ENCODE measurements at places on chromosomes 4 and X.
A peak's percentile ranks its signal among the peaks of the same experiment; 100 is the strongest.

DNA sequence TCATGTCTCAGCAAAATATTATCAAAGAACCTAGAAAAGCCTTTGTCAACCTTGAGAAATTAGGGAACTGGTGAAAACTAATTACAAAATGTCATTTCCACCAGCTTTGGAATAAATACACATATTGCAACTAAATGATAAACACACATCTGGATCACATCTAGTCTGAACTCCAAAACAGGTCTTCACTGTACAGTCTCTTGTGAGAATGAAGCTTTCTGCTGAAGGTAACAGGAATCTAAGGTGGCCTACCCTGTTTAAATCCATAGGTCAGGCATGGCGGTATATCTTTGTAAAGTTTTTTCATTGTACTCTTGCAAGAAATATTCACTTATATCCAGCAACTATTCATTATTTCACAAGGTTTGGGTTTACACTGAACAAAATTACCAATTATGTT lies 1.7 kb downstream of the SH3D19 start:
- no peak for DNase-seq

GRCh38 chr4:95249426-95250021 lies 299.2 kb downstream of the UNC5C start:
- DNase-seq = peak; percentile 65

DNA sequence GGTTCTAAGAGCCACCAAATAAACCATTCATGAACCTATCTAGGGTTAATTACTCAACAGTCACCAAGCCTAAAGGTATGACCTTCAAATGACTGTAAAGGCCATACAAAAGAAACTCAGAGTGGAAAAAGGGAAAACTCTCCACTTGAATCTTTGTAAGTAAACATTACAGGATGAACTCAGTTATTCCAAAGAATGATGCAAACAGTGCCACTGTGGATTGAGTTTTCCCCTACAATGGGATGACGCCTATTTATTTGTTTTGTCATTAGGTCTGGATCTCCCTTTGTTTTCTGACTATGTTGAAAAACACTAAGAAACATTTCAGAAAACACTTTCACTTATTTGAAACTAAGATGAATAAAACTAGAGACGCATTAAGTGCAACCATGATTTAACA lies 12.7 kb downstream of the NUDT6 start:
- no peak for DNase-seq

DNA sequence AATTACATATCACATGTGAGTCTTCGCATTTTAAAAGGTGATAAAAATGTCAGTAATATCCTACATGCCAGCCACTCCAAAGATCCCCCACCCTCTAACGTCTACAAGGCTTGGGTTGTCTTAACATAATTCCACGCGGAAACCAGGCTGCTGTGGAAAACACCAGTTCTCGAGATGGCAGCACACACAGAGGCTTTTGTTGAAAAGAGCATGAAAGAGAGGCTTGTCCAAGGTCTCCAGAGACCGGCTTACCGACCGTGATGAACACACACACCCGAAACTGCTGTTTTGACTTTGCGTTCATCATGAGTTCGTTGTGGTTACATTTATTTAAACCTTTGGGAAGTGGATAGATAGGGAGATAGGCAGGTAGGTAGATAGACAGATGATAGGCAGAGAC lies 87.9 kb downstream of the CRLF2 start:
- no peak for DNase-seq

DNA sequence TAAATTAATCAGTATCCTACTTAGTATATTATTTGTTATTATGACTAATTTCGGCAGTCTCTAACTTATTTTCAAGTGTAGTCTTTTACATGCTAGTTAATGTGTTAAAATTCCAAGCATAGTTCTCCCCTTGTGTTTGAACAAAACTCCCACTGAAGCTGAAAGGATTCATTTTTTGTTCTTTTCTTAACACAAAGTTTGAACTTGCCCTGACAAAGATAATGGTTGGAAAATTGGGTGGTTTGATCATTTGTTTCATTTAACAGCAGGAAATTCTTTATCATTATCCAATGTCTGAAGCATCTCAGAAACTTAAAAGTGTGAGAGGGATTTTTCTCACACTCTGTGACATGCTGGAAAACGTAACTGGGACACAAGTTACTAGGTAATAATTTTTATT lies 36.0 kb downstream of the INTU start:
- no peak for DNase-seq

GRCh38 chrX:47579537-47579936 lies 2.7 kb upstream of the TIMP1 start:
- peak; percentile 77 for DNase-seq

GRCh38 chrX:106912864-106913263 lies 7.3 kb upstream of the CLDN2 start:
- DNase-seq = no peak

GRCh38 chr4:70559211-70559830 lies 32.7 kb upstream of the AMBN start:
- peak; percentile 42 for DNase-seq

GRCh38 chrX:375181-376036 lies 11.3 kb downstream of the PPP2R3B start:
- DNase-seq = no peak

- DNase-seq = no peak
Measured at GRCh38 chr4:142535009-142535408, 311.1 kb downstream of the INPP4B start.

DNA sequence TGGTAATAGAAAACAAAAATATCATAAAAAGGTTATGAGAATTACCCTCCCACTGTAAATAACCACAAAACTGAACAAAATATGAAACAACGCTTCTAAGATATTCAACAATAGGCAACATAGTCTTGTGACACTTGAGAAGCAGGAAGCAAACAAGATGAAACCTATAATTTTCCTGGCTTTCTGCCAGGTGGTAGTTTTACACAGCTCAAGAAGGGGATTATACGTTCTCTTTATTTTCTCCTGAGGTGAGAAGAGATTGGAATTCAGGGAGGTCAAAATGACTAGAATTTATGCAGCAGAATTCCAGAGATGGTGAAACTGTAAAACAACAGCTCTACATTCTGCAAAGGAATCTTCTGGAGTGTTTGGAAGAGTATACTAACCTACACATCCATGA lies 186.0 kb downstream of the HHIP start:
- no peak for DNase-seq

DNA sequence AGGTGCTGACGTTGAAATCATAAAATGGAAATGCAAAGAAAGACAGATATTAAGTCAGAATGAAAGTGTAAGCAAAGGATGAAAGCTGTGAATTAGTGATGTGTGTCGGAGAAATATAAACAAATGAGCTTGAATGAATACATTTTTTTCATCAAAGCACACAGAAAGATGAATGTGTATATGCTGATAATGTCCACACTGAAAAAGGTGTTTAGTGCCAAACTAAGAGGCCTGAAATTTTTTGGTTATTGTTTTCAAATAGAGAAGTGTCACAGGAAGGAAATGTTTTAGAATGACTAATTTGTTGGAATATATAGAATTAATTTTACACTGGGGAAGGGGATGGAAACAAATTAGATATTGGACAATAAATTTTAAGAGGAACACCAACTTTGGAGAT lies 1217.6 kb downstream of the PCDH18 start:
- no peak for DNase-seq

DNA sequence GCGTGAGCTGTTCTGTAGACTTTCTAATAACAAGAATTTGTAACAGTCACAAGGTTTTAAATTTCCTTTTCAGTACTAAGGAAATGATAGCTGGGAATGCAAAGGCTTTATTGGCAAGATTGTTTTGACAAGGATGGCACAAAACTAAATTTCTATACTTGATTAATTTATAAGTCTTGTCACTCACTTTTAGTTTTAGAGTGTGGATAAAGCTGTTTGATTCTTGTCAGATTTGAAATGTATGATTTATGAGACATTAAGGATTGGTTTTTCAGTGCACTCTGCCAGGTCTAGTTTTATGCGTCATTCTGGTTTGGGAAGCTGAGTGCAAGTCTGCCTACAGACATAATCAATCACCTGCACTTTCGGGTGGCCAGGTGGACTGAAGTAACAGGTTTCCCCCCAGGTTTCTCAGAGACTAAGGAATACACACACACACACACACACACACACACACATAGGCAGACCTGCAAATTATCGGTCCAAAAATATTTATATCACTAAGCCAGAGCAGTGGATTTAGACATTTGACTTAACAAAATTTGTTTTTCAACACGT lies 9.3 kb downstream of the FHL1 start:
- DNase-seq = no peak

- DNase-seq = no peak
Measured at GRCh38 chrX:94121799-94122198, 447.8 kb downstream of the FAM133A start.

- no peak for DNase-seq
Measured at GRCh38 chr4:69617083-69617694, 22.3 kb downstream of the UGT2A2 start.

- DNase-seq = no peak
Measured at GRCh38 chrX:133269168-133269567, 51.0 kb upstream of the TFDP3 start.

DNA sequence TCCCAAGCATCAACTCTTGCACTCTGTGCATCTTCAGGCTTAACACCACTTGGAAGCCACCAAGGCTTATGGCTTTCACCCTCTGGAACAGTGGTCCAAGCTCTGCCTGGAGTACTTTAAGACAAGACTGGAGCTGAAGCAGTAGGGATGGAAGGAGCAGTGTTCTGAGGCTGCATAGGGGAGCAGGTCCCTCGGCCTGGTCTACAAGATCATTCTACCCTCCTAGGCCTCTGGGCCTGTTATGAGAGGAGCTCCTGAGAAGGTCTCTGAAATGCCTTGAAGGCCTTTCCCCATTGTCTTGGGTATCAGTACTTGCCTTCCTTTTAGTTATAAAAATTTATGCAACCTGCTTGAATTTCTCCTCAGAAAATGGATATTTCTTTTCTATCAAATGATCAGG lies 286.7 kb downstream of the CPXCR1 start:
- DNase-seq = no peak

GRCh38 chr4:185275501-185275900 lies 66.1 kb downstream of the SNX25 start:
- DNase-seq = no peak

DNA sequence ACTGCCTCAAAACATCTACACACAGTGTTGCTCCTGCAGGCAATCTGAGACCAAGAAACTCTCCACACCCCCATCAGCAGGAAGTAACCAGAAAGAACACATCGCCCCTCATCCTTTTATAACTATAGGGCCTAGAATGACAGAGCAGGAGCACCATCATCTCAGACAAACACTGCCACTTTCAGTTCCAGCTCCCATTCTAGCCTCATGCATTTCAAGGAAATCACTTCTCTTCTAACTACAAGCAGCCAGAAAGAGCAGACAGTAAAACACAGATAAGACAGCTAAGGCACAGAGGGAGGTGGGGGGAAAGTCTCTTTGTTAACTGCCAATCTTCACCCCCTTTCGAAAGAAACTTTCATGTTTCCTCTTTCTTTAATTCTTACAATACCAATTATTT lies 102.6 kb upstream of the TENT5D start:
- no peak for DNase-seq

DNA sequence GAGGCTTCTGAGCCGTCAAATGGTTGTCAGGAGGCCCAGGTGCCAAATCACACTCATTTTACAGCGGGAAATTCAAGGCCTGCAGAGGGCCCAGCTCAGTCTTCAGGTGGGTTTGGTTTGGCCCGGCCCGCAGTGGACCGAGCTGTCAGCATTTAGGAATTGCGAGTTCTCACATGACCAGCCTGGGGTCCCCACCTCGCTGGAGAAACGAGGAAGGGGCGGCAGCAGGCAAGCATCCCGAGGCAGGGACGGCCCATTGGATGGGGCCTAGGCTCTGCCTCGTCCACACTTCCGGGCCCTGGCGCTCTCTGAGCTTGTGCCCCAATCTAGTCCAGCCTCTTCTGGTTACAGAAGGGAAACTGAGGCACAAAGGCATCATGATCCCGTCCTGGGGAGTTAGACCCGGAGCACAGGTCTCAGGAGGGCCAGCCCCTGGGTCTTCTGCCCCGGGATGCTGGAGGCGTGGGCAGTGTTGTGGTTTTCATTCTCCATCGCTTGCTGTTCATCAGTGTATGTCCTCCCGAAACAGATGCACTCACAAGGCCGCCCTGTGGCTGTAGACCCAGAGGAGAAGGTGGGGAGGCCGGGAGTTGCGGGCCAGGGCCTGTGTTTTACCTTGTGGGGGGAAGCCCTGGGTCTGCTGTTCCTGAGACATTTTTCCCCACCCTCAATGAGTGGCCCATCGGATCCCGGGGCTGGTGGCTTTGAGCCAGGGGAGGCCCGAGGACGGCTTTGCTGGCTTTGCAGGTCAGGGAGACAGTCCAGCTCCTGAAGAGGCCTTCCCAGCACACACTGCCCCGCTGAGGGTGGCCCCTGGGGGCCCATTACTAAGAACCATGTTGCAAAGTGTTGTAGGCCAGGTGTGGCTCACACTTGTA lies 8.9 kb downstream of the PSAPL1 start:
- no peak for DNase-seq

GRCh38 chr4:26663888-26664287 lies 80.0 kb downstream of the TBC1D19 start:
- no peak for DNase-seq

DNA sequence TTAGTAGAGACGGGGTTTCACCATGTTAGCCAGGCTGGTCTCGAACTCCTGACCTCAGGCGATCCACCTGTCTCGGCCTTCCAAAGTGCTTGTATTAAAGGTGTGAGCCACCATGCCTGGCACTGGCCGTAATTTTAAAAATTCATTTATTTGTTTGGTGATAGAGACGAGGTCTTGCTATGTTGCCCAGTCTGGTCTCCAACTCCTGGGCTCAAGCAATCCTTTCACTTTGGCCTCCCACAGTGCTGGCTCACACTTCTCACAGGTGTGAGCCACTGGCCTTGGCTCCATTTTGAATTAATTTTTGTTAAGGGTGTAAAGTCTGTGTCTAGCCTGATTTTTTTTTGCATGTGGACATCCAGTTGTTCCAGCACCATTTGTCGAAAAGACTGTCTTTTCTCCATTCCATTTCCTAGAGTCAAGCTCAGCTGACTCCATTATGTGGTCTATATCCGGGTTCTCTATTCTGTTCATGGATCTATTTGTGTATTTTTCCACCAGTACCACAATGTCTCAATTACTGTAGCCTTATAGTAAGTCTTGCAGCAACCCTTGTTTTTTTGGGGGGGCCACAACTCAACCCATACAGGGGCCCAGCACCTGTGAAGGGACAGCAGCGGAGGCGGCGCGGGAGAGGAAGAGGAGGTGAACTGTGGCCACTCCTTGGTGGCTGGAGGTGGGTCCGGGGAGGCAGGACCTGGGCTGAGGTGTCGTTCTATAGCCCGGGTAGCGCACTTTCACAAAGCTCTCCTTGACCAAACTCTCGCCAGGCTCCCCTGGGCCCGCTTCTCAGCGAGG lies 1.5 kb upstream of the NSD2 start:
- DNase-seq = no peak

DNA sequence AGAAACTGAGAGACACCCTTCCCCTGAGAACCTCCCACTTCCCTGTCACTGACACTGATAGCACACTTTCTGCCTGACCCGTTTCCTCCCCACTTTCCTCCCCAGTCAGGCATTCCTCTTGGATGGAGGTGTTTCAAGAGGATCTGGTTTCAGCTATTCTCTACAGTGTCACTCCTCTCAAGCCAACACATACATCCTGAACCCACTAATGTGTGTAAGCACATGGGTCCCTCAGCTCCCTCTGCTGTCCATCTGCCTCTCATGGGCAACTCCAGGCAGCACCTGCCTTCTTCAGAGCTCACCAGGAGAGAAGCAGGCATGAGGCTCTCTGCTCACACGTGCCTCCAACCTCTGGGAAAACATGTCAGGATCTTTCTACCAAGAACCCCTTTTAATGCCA lies 207.6 kb downstream of the NAF1 start:
- no peak for DNase-seq
